ENCODE measurements at places on chromosomes 4 and X. TPM values are rescaled to one million over a fixed set of nuclear protein-coding genes. Genes with fewer than 3 reads are reported as not detected.

Gene AMOT
- 2.0 TPM for total RNA-seq

Gene UGT8
- total RNA-seq = 0.05 TPM

Gene SERPINA7
- not detected for total RNA-seq

Gene HERC5
- 6.7 TPM for total RNA-seq

Gene GPC3
- total RNA-seq = not detected

Gene MSANTD1
- total RNA-seq = 0.19 TPM

Gene HPGDS
- not detected for total RNA-seq

Gene NIPAL1
- total RNA-seq = 0.47 TPM

Gene RAP2C
- total RNA-seq = 16.8 TPM

Gene EVC
- total RNA-seq = 20.4 TPM

Gene CXCL1
- total RNA-seq = 11.4 TPM

Gene TLR10
- not detected for total RNA-seq

Gene UGT2B17
- not detected for total RNA-seq

Gene APLN
- 124 TPM for total RNA-seq

Gene HGFAC
- 0.51 TPM for total RNA-seq

Gene PLK4
- total RNA-seq = 25.7 TPM

Gene HTRA3
- total RNA-seq = 3.6 TPM

Gene MAGIX
- 0.84 TPM for total RNA-seq

Gene SPIN4
- total RNA-seq = 8.8 TPM

Gene NXF2
- not detected for total RNA-seq

Gene HSPA4L
- total RNA-seq = 4.4 TPM

Gene SSX1
- not detected for total RNA-seq

Gene PAGE2B
- not detected for total RNA-seq

Gene LRRC66
- 0.17 TPM for total RNA-seq

Gene UCP1
- not detected for total RNA-seq

Gene KLF8
- total RNA-seq = 0.37 TPM

Gene PNMA6F
- total RNA-seq = not detected

Gene CFAP47
- total RNA-seq = not detected

Gene SRD5A3
- 12.7 TPM for total RNA-seq

Gene MAOB
- total RNA-seq = 0.23 TPM

Gene DAPP1
- total RNA-seq = not detected

Measured in dermis blood vessel endothelial cell (primary cell).